ENCODE measurements at places on chromosomes 16 and 17.

- no peak for DNase-seq
Measured at GRCh38 chr16:13808102-13808501, 111.9 kb upstream of the ERCC4 start.

GRCh38 chr17:47961406-47961805 is 3.7 kb upstream of the PRR15L start:
- no peak for DNase-seq

DNA sequence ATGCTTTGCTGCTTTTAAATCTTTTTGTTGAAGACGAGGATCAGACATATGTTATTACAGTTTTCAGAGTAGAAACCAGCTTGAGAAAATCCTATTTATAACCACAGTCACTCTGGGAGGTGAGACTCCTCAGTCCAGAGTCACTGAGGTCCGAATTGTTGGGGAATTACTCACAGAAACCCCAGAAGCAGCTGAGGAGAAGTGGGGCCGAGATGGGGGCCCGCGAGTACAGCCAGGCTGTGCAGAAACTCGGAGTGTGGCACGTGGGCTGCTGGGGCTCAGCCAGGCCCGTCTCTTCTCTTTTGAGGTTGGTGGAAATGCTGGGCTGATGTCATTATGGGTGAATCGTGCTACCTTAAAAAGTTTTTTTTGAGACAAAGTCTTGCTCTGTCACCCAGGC is 14.4 kb upstream of the GNG13 start:
- no peak for DNase-seq

GRCh38 chr17:75024686-75025397 is 12.4 kb downstream of the MRPL58 start:
- DNase-seq, result no peak

DNA sequence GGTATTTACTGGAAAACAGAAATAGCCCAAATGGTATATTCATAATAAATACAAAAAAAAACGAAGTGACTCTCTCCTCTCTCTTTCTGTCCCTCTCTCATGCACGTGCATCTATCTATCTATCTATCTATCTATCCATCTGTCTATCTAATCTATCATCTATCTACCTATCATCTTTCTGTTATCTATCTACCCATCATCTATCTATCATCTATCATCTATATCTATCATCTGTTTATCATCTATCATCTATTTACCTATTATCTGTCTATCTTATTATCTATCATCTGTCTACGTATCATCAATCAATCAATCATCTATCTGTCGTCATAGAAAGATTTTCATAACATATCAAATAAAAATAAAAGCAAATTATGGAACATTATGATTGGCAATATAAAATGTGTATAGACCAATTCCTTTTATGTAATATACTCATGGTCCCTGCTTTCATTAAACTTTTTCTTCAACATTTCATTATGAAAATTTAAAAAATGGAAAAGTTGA is 126.7 kb upstream of the CACNG3 start:
- no peak for DNase-seq

GRCh38 chr16:31920373-31920772 is 46.8 kb downstream of the ZNF267 start:
- no peak for DNase-seq

DNA sequence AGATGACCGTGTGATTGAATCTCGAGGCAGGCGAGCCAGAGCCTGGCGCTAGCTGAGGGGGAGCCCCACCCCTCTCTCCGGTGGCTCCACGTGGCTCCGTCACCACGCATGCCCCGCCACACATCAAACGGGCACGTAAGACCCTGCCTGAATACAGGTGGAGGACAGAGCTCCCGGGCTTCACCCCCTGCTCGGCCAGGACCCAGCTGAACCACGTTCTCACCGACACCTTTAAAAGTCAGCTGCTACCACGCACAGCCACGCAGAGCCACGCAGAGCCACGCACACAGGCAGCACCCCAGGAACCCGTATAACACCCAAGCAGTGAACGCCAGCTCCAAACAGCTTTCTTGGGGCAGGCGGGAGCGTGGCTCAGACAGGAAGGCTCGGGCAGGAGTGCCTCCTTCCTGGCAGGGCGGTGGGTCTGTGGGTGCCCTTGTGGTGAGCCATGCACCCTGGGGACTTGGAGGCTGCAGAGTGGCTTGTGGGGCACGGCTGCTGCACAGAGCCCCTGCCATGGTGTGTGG is 4.4 kb downstream of the TMEM204 start:
- no peak for DNase-seq

Measured in HuH-7 (cell line).